ENCODE measurements at places on chromosomes 16 and 17.

DNA sequence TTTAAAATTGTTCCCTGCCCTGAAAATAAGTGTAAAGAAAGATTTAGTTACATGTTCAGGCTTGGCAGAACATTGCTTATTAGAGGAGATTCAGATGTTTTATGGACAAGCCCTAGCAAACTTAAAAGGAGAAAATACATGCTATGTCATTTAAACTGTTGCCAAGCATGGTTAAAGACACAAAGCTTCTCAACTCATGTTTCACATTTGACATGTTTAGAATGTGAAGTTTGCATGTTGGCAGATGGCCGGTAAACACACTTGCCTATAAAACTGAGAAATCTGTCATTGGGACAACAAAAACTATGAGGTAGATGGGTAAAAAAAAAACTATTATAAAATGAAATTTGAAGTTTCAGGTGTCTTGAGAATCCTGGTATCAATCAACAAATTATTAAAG, 5.8 kb downstream of the KRTAP29-1 start:
- no peak for DNase-seq

GRCh38 chr16:7372095-7372494, 39.5 kb downstream of the RBFOX1 start:
- no peak for DNase-seq

GRCh38 chr16:57709663-57710062, 15.1 kb downstream of the DRC7 start:
- DNase-seq = no peak

DNA sequence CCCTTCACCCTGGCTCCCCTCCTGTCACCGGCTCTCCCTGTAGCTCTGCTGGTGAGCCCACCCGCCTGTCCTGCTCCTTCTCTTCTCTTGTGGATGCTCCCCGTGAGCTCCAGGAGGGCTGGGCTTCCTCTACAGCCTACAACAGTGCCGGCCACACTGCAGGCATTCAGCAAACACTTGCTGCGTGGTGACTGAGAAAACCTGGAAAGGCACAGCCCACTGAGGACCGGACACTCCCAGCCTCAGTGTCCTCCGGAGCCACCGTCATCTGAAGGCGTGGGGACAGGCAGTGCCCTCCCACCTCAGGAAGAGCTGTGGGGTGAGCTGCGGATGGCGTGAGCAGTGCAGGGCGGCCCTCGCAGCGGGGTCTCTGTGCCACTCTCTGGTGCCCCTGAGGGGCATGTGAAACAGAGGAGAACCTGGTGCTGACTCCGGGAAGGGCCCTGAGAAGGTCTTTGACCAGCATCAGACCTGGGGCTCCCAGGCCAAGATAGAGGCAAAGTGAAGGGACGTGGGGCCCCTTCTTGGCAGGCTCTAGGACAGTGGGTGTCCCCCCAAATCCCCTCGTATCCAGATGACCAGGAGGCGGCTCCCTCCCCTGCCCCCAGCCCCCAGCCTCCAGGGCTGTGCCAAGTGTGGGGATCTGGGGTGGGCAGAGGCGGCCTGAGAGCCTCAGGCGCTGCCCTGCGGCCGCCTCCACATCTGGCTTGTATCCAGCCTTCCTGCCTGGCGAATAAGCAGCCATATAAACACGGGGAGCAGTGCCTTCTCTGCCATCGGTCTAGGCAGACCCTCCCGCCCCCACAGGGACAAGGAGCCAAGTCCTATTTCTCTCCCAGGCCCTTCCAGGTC, 44.0 kb upstream of the PABPN1L start:
- DNase-seq = no peak

GRCh38 chr17:28160610-28161009, 118.1 kb downstream of the NLK start:
- no peak for DNase-seq

DNA sequence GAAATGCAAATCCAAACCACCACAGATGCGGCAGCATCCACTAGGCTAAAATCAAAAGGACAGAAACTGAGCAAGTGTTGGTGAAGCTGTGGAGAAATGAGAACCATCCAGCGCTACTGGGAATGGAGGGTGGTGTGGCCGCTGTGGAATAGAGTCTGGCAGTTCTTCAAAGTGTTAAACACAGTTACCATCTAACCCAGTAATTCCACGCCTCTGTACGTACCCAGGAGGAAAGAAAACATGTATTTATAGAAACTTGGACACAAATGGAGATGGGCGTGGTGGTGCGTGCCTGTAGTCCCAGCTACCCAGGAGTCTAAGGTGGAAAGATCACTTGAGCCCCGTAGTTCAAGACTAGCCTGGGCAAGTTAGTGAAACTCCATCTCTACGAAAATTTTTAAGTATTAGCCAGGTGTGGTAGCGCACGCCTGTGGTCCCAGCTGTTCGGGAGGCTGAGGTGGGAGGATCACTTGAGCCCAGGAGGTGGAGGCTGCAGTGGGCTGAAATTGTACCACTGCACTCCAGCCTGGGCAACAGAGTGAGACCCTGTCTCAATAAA, 11.6 kb downstream of the SLC25A10 start:
- DNase-seq = no peak

GRCh38 chr17:50053654-50053960, 2.3 kb upstream of the ITGA3 start:
- DNase-seq = no peak

- DNase-seq = no peak
These were observed 39.4 kb upstream of the SMPD3 start for GRCh38 chr16:68487669-68488068.

DNA sequence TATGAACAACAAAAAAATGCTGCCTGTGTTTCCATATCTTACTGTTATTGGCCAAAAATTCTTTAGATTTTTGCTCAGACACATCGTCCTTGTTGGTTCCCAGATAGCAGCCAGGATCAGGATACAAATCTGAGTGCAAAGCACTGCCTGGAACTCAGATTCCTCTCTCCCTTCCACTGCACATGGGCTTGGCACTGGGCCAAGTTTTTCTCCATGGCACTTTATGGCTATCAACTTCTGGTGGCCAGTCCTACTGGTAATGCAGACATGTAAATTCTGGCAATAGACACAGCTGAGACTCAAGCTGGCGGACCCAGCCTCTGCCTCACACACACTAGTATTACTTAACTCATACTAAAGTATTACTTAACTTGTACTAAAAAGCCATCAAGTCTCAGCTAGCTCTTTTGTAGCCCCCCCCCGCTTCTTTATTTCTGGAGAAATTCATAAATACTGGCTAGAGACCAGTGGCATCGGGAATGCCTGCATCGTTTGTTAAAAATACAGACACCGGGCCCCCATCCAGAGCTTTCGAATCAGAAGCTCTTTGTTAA, 181.2 kb upstream of the COX10 start:
- no peak for DNase-seq

- DNase-seq = no peak
These were observed 1.2 kb downstream of the TMC6 start for GRCh38 chr17:78127239-78127887.

DNA sequence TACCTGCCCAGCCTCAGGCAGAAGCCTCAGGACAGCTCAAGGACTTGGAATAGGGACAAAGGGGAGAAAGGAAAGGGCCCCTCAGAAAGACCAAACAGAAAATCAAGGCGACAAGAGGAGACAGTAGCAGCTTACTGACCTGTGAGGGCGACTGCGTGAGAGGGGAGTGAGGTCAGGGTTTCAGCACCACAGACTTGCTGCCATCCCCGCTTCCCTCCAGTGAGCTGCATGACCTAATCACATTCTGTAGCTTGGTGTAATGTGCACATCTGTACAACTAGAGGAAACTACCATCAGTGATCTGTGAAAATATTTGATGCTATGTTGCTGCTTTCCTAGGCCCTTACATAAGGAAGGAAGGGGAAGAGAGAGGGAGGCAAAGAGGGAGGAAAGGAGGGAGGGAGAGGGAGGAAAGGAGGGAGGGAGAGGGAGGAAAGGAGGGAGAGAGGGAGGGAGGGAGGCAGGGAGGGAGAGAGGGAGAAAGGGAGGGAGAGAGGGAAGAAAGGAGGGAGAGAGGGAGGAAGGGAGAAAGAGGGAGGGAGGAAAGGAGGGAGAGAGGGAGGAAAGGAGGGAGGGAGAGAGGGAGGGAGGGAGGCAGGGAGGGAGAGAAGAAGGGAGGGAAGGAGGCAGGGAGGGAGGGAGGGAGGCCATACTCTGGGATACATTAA, 404.9 kb upstream of the CDH5 start:
- DNase-seq = no peak

GRCh38 chr16:50238868-50239301, 27.5 kb upstream of the ADCY7 start:
- DNase-seq = no peak

DNA sequence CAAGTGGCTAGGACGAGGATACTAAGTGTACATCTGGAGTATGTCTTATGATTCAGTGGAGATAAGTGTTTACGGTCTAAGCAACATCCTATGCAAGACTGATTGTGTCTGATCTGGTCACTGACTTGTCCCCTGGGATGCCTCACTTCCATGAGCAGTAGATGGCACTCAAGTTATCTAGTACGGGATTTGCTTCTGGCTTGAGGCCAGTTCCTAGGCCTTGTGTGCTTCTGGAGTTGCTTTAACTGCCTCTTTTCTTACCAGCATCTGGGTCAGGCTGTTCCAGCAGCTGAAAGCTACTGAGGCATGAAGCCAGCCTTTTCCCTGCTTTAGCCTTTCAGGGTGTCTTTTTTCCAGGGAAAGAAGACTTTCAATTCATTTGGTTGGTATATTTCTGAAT, 23.0 kb downstream of the SUPT6H start:
- DNase-seq = no peak

- no peak for DNase-seq
These were observed 216.0 kb downstream of the SEC14L1 start for GRCh38 chr17:77356690-77357201.

DNA sequence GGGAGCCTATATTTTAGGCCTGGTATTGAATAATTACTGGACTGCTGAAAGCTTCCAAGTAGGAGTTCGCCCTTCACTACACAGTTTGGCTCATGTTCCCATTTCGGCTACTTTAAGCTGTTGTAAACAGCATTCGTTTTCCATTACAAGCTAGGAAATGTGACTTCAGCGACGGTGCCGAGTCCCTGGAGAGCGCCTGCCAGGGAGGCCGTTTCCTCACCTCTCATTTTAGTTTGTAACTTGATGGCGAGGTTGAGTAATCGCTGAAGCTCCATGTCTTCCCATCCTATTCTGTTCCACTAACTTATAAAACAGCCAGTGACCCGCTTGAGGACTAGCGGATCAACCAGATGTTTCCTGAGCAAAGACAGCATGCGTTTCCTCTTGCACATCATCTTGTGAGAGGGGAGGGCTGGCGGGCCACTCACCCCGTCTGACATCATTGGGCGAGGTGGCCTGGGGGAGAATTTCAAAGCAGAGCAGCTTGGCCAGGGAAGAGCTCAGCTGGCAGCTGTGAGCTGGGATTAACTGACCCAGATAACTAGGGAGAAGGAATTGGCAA, 32.9 kb downstream of the PCTP start:
- DNase-seq = no peak

GRCh38 chr16:58515871-58516767, 802 bp downstream of the SETD6 start:
- peak; percentile 46 for DNase-seq

DNA sequence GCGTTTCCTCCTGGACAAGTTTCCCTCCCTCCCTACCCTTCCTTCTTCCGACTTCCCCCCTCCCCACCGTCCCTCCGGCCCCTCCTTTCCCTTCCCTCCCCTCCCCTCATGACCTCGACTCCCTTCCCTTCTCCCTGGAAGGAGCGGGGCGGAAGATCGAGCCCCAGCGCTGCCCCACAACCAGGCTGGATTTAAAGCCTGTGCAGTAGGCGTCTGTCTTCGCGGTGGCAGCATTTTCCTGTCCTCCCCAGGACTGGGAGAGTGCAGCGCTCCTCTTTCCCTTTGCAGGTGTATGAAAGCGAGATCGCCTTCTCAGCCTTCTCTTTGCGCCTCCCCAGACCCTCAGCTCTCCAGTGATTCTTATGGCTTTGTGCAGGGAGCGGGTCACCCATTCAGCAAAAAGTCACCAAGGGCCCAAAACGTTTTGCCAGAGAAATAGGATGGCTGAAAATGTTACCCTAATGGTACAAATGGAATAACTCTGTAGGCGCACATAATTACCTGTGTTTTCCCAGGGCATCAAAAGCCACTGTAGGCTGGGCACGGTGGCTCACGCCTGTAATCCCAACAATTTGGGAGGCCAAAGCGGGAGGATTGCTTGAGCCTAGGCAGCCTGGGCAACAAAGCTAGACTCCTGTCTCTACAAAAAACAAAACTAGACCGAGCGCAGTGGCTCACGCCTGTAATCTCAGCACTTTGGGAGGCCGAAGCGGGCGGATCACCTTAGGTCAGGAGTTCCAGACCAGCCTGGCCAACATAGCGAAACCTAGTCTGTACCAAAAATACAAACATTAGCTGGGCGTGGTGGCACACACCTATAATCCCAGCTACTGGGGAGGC, 40.8 kb downstream of the SLFN12L start:
- DNase-seq = no peak

GRCh38 chr16:57991551-57992059, 8.9 kb downstream of the ZNF319 start:
- DNase-seq = no peak

GRCh38 chr17:17493986-17494466, 2.2 kb downstream of the RASD1 start:
- no peak for DNase-seq

DNA sequence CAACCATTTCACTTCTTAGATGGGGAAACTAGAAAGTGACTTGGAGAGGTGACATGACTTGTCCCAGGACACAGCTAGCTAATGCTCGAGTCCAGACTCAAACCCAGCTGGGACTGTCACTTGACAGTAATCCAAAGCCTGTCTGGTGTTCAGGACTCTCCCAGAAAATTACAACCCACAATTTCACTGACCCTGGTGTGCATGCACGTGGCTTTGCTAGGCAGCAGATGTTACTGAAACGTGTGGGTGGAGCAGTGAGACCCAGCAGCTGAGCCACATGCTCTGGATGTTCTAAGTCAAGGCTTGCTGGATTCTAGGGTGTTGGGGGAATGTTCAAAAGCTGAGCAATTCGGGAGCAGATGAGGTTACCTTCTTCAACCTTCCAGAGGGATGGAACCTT, 364.6 kb downstream of the GRIN2A start:
- no peak for DNase-seq

- no peak for DNase-seq
These were observed 20.3 kb downstream of the KATNB1 start for GRCh38 chr16:57755726-57756423.

GRCh38 chr17:42774066-42774745, 957 bp downstream of the VPS25 start:
- DNase-seq = no peak

- no peak for DNase-seq
These were observed 4.6 kb downstream of the BCO1 start for GRCh38 chr16:81242977-81243618.

DNA sequence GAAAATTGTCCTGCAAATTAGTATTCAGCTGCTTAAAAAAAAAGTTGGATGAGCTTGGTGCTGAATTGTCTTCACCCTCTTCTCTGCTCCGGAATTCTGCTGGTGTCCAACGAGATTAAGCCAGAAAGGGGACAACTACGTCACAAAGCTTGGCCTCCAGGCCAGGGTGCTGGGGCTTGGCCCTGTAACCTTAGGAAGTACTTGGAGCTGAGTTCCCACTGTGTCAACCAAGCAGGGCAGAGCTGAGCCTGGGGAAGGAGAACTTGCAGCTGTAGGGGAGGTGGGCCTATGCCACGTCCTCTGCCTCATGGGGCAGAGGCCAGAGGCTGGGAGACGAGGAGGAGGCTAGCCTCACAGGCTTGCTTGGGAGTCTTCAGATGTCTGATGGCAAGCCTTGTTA, 71.2 kb downstream of the CLEC16A start:
- no peak for DNase-seq

- no peak for DNase-seq
These were observed 74.5 kb upstream of the MYOCD start for GRCh38 chr17:12591021-12591735.

All from activated naive CD4-positive, alpha-beta T cell (primary cell).